ENCODE measurements at places on chromosomes 1 and 21. TPM values are rescaled to one million over a fixed set of nuclear protein-coding genes. Genes with fewer than 3 reads are reported as not detected.

The EPHA8 gene
- not detected for total RNA-seq

DNA sequence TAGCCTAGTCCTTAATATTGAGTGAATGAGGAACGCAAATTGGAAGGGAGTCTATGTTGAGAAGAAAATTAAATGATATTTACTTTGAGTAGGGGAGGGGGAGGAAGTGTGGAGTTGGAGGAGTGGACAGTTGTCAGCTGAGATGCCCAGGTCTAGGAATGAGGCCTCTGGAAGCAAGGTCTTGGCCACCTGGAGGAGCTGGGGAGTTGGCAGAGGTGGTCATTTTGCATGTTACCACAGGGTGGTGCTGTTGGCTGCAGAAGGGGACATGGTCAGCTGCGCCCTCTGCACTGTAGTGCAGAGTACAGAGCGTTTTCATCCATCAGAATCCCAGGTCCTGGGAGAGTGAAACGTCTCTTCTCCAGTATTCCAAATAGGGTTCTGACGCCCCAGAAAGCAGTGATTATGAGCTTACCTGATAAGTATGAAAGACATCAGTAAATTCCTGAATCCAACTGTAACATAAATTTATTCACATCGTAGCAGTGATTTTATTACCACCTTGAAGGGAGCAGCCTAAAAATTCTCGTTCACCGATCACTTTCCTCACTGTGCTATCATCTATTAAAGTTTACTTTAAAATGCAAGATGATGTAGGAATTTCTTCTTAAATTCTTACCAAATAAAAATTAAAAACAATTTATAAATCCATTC, 13.8 kb downstream of the PARK7 start:
- no peak for DNase-seq

GRCh38 chr1:235238558-235238957, 77.5 kb upstream of the RBM34 start:
- no peak for DNase-seq

GRCh38 chr1:23573574-23574182, 14.4 kb upstream of the ID3 start:
- DNase-seq, result no peak

DNA sequence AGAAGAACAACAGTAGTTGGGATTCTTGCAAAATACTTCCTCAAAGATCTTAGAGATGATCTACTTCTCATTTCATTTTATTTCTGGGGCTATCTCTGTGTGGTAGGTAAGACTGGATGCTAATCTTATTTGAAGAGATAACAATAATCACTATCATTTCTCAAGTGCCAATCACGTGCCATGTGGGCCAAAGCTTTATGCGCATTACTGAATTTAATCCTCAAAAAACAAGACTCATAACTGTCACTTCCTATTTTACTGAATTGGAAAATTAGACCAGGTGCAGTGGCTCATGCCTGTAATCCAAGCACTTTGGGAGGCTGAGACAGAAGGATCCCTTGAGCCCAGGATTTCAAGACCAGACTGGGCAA, 121.7 kb downstream of the KCNN3 start:
- DNase-seq, result no peak
